ENCODE measurements at places on chromosomes 16 and 17.

DNA sequence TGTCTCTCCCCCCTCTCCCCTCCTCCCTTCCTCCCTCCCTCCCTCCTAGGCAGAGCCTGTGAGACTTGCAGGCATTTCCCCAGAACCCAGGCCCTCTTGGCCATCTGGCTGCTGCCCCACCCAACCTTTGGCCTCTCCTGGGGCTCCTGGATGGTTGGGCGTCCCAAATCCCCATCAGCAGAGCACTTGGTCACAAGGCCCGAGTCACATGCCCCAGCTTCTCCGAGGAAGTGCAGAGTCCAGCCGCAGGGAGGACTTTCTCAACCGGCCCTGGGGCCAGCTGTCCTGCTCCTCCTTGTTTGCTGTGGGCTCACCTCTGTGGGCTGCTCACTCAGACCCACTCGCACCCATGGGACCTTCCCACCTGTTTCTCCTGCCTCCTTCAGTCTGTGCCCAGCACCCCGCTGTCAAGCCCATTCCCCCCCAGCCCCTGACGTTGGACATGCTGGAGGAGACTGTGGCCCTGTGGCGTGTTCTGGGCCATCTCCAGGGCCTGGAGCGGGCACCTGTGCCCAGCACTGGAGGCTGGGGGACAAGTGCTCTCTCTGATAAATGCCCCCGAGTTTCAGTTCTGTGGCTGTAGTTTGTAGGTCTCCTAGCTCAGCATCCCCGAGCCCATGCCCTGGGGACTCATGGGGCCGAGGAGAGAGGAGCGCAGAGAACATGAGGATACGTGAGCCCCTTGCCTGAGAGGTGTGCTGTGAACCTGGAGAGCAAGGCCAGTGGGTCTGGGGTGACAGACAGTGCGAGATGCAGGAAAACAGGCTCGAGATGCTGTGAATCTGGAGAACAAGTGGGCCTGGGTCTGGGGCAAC lies 42.3 kb upstream of the ZNF750 start:
- DNase-seq: no peak

DNA sequence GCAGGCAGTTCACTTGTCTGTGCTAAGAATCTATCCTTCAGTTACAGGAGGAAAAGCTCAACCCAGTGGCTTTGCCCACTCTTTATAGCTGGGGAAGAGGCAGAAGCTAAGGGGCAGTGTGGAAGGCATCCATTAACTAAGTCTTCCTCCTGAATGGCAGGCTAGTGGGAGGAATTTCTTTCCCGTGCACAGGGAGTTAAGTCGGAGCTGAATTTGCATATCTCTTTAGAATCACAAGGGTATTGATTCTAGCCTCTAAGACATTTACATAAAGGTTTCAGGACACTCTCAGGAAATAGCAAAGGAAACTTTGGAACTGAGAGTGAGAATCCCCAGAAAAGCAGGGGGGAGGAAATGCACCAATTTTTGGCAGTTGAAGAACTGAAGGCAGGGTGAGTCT lies 245.6 kb downstream of the CA10 start:
- no peak for DNase-seq

DNA sequence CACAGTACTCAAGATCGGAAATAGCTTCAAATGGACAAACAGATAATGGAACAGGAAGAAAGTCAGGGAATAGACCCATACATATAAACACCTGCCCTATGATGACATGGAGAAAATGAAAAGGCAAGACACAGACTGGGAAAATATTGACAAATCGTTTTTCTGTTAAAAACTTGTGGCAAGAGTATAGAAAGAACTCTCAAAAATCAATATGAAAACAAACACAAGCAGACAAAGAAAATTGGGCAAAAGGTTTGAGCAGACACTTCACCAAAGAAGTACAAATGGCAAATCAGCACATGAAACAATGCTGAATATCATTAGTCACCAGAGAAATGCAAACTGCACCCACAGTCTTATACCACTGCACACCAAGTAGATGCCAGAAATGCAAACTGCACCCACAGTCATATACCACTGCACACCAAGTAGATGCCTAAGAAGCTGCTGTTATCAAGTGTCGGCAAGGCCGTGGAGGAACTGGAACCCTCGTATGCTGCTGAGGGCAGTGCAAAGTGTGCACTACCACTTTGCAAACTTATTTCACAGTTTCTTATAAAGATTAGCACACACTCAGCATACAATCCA lies 123.5 kb upstream of the CHMP6 start:
- DNase-seq: no peak

DNA sequence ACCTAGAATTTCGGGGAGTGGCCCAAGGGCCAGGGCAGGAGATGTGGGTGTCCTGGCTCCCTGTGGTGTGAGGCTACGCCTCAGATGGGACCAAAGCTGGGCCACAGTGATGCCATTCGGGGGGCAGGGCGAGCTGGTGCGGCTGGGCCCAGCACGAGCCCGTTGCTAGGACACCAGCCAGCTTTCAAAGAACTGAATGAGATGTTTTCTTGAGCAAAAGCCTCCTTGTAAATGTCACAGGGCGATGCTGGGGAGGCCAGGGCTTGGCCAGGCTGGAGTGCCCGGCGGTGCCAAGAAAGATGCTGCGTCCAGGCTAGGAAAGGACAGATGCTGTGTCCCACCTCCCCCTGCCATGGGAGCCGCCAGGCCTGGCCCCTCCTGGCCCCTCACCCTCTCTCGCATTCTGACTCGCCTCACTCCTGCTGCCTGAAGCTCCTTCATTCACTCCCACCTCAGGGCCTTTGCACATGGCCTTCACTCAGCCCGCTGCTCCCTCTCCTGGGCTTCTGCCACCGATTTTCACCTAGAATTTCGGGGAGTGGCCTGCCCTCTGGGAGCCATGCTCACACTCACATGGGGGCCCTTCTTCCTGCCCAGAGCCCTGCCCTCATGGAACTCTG lies 39.1 kb downstream of the CPNE2 start:
- DNase-seq: no peak

DNA sequence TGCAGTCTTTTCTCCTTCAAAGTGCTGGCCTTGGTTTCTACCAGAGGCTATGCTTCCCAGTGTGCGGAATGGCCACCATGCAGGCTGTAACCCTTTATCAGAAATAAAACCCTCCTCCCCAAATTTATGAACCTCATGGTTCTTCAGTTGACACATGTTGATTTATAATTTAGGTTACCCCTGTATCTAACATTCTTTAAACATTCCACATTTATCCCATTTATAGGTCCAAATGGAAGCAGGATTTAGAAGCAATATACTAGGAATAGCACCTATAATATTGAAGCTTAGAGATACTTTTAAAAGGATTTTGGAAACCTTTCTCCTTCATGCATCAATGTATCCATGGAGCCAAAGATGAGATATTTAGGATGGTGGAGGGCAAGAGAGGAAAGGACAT lies 438.8 kb upstream of the C16orf82 start:
- no peak for DNase-seq

DNA sequence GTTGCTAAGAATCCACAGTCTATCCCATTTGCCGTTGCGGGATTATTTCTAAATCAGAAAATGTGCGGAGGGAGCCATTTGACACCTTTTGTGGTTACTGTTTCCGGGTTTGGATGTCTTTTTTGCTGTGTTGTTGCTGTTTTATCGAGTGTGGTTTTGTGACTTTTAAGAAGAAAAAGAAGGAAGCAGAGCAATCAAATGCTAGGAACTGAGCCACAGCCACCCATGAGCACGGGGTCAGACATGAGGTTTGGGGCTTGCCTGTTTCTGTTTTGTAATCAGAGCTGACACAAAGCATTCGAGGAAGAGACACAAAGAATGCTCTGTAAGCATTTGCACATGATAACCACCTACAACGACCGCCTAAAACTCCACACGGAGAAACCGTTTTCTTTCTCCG lies 53.1 kb upstream of the CHMP6 start:
- DNase-seq: no peak

Measured in osteocyte (in vitro differentiated cells).